Psoas muscle (tissue), 8 donors: ENCODE measurements at places on chromosomes 3 and 15. TPM values are rescaled to one million over a fixed set of nuclear protein-coding genes. Genes with fewer than 3 reads are reported as not detected.

DNA sequence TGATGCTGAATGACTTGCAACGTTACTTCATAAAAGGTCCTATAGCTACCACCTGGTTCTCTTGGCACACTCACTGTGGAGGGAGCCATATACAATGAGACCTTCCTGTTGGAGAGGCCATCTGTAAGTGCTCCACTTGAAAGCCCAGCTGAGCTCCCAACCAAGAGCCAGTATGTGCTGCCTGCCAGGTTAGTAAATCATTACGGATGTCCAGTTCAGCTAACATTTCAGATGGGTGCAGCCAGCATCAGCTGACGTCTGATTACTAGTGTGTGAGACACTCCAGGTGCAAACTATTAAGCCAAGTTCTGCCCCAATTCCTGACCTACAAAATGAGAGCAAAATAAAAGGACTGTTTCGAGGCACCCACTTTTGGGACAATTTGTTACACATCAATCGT, 274.4 kb upstream of the ROBO2 start:
- H3K4me3 ChIP-seq: no peak overlapping the region
- no peak overlapping the region for H3K27ac ChIP-seq
- no peak for DNase-seq

DNA sequence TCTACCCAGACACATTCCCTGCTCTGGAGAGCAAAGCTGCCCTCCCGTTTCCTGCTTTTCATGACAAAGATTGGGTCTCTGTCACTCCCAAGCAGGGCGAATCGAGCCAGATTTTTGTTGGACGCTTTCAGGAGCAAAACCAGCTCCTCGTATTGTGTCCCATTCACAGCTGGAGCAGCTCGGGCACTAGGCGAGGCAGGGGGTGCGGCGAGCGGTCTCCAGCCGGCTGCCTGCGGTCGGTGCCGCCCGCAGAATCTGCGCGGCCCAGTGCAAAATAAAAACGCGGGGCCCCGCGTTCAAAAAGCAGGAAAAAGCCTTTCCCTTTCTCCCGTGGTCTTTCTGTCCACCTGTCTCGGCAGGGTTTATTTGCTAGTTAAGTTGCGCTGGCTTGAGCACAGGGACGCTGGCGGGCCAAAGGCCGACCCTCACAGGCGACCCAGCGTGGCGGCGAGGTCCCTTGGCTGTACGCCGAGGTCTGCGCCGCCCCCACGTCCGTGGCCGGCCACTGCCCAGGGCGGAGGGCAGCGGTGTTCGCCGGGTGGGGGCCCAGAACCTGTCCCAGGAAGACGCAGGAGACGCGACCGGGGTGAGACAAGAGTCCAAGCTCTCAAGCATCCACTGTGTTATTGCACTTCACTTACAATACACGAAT, 71.2 kb downstream of the CYP19A1 start:
- no peak for DNase-seq
- H3K36me3 ChIP-seq: no peaks in the 10 kb centered on the region
- peak overlapping the region; percentile 58 for H3K4me3 ChIP-seq
- H3K4me1 ChIP-seq: peaks cover 5% of the 10 kb centered on the region
- no peaks in the 10 kb centered on the region for H3K27me3 ChIP-seq

GRCh38 chr15:76199106-76200082, 111.9 kb downstream of the ETFA start:
- H3K27ac ChIP-seq: peak overlapping the region; percentile 82
- H3K4me3 ChIP-seq: no peak overlapping the region

DNA sequence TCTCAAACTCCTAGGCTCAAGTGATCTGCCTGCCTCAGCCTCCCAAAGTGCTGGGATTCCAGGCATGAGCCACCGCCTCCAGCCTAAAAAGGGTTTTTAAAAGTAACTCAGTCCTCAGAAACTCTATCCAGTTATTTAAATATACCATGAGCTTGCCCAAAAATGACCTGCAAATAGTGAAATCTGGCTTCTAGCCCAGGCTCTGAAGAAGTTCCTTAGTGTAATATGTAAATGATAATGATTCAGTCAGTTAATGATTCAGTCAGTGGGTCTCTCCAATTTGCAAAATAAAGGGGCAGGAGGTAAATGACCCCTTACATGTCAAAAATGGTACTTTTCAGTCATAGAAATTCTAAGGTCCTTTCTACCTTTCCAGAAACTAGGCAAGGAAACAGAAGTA, 28.8 kb downstream of the LRRC2 start:
- H3K4me1 ChIP-seq: peaks cover 36% of the 10 kb centered on the region
- peaks cover 88% of the 10 kb centered on the region for H3K36me3 ChIP-seq
- H3K4me3 ChIP-seq: no peak overlapping the region

PRSS50 gene
- 0.23 TPM for total RNA-seq
